ENCODE measurements at places on chromosomes 7 and 10.

GRCh38 chr10:76309070-76309469 lies 877.6 kb downstream of the LRMDA start:
- DNase-seq: peak; percentile 48

GRCh38 chr7:105497016-105497415 lies 25.1 kb downstream of the PUS7 start:
- DNase-seq: no peak

DNA sequence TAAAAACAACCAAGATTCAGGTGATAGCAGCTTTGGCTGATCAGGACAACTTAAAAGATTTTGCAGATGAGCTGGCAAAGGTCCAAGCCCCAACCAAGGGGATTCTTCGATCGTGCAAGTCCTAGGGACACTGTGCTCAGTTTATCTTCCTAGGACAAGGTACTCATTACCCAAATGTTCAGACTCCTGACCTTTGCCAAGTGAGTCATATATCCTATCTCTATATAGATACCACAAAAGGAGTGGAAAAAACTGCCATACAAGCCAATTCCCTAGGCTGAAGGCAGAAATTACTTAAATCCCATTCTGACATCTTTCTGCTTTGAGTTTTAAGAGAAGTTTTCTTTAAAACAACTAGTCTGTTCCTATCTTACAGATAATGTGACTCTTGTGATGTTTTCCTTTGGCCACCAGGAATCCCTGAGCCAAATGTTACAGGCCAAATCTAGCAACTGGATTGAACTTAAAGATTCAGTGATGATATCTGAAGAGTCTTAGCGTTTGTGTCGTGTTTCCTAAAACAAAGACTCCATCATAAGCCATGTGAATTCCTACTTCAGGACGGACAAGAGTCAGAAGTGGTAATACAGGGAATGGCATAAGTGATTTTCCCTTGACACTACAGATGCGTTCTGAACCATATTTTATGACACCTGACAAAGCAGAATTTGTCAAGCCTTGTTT lies 142.6 kb upstream of the ASAH2 start:
- DNase-seq: peak; percentile 24

- DNase-seq: no peak
These were observed 53.0 kb downstream of the GRID1 start for GRCh38 chr10:86313621-86314041.

- peak; percentile 41 for DNase-seq
These were observed 39.5 kb downstream of the ADK start for GRCh38 chr10:74190494-74190893.

DNA sequence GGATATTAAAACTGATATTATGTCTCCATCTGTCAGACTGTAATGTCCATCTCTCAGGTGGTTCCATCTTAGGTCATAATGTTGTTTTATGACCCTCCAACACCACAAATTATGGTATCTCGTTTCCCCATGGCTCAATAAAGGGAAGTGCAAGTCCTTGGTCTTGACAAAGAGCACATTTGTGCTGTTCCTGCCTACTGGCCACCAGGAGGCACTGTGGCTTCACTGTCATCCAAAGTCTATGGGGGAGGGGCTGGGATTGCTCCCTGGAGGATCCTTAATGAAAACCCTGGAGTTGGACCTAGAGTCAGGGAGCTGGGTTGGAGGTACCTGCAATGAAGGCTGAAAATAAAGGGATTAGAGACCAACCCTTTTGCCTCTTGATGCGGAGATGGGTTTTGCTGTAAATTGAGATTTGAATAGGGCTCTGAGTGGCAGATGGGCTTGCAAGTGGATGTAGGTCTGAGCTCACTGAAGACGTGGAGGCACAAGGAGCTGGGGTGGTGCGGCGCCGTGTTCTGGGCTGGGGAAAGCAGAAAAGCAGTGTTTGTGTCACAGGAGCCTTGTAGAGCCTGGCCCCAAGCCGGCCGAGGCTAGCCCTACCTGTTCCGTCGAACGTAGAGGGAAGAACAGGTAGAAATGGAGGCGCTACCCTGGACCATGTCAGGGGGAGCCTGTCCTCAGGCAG lies 180.5 kb upstream of the PRSS58 start:
- DNase-seq: peak; percentile 38

GRCh38 chr7:46772776-46773175 lies 809.1 kb downstream of the TNS3 start:
- DNase-seq: no peak

DNA sequence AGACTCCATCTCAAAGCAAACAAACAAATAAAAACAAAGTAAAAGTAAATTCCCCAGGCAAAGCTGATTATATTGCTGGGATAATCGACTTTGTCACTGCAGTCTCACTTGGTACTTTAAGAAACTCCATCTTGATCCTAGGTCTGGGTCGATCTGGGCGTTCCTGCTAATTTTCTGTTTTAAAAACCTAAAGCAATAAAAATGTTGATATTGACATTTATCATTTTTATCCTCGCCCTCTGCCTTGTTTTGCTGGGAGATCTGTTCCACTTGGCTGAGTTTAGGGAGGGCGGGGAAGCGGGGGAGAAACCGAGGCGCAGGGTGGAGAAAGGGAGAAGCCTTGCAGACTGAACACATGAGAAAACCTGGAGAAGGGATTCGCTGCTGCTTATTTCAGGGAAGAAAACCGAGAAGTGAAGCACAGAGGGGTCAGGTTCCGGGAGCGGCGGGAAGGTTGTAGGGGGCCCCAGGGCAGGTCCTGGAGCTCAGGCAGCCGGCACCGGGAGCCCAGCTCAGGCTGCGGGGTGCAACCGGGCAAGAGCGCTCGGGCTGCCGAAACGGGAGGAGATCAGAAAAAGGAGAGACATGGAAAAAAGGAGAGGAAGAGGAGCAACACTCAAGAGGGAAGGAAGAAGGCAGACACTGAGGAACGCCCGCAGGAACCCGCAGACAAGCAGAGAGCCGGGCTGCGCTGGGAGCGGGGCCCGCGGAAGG lies 27.3 kb upstream of the KMT2C start:
- DNase-seq: peak; percentile 63

GRCh38 chr7:146397141-146397540 lies 280.5 kb downstream of the CNTNAP2 start:
- no peak for DNase-seq

DNA sequence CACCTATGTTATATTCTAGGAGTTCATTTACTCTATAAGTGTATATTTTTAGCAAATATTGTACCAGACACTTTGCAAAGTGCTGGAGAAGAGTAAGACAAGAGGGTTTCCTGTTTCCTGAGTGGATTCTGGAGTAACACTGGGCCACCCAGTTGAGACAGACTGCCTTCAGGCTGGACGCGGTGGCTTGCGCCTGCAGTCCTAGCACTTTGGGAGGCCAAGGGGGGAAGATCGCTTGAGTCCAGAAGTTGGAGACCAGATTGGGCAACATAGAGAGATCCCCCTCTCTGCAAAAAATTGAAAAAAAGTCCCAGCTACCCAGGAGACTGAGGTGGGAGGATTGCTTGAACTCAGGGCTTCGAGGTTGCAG lies 772 bp upstream of the ZSCAN25 start:
- DNase-seq: no peak

GRCh38 chr10:75103881-75104686 lies 7.4 kb upstream of the SAMD8 start:
- DNase-seq: no peak

GRCh38 chr10:128187788-128188185 lies 61.6 kb upstream of the MKI67 start:
- DNase-seq: no peak

DNA sequence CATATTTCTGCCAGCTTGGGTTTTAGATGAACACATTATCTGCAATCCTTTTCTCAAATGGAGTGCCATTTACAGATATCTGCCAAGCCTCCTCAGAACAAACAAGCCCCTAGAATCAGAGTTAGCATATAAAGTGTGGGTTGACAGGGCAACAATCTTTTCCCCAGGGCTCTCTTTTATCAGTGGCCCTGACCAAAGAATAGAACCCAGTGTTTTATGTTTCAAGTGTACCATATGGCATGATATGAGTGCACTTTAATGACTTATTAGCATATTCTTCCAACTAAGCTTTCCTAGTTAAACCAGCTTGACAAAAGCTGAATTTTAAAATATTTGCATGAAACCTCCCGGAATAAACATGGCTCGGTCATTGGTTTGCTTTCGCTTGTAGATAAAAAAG lies 57.3 kb downstream of the EVX1 start:
- DNase-seq: no peak

GRCh38 chr7:25180592-25180923 lies 47.7 kb downstream of the NPVF start:
- no peak for DNase-seq

- DNase-seq: no peak
These were observed 91.2 kb downstream of the ZNF22 start for GRCh38 chr10:45091968-45092367.

DNA sequence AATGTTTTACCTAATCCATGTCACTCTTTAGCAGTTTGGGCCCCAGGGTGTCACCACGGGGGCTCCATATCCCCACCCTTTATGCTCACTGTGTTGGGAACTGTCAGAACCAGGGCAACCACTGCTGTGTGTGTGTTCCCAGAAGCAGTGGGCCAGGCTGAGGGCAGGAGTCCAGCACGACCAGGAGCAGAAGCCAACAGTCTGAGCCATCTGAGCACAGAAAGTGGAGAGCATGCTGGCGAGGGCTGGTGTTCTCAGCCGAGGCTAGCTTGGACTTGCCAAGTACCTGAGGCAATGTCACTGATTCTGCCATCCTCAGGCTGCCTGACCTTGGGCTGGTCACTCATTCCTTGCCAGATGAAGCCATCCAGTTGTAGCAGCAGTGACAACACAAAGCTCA lies 285.0 kb downstream of the BMPER start:
- DNase-seq: no peak

DNA sequence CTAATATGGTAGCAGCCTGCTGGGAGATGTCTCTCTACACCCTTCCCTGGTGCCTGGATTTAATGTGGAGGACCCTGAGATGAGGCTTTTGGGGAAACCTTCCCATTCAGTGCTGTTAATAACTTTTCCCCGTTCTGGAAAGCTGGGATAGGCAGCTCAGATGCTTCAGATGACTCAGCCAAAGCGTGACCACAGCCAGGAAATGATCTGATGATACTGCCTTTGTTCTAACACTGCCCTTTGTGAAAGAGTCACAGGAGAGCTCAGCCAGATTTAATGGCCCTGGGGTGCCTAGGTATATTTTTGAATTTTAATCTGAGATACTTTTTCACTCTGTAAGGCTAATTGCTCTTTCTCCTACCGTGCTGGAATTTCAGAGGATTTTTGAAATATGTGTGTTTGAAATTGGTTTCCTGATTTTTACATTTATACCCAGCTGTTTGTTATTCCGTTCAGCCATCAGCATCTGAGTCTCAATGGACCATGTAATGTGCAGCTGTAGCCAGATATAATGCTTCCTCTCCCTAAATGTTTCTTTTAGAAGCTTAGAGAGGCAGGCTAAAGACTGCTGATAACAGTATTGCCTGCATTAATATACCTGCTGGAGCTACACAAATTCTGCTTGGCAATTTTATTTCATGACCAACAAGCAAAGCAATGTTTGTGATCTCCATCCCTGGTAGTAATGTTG lies 17.8 kb downstream of the CELF2 start:
- peak; percentile 75 for DNase-seq

DNA sequence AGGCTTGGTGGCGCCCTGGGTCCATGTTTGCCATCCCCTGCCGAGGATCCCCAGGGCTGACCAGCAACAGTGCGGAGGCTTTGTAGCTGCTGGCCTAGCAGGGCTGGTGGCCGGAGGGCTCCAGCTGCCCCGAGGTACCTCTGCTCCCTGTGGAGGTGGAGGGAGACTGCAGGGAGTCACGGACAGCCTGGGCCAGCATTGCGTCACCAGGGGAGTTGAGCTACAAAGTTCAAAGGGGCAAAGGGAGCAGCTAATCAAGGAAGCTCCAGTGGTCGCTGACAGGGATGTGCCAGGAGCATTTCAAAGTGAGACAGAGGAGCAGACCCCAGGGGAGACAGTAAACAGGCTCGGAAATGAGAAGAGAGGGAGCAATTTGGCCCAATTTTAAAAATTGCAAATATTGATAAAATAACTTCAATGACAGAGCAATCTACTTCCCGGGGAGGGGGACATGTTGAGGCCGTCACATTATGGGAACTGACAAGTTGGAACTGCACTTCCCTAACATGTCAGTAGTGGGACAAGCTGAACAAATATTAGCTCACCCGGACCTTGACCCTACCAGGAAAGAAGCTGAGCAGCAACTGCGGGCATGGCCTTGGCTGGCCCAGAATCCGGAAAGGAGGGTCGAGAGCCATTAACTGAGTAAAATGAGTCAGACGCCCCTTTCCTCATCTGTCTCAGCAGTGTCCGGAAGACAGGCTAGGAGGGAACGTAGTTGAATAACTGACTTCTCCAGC lies 39.4 kb downstream of the BTBD16 start:
- DNase-seq: no peak

DNA sequence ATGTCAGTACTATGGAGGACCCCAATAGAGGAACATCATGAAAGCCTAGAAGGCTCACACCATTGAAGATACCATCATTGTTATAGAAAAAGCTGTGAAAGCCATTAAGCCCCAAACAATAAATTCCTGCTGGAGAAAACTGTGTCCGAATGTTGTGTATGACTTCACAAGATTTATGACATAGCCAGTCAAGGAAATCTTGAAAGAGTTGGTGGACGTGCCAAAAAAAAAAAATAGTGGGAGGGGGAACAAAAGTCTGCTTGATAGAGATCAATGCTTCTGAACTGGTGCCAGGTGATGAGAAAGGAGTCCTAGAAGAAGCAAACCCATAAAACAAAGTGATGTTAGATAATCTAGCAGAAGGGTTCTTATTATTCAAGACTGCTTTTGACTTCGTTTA lies 41.2 kb downstream of the RALA start:
- DNase-seq: no peak

All from fibroblast of skin of abdomen (primary cell).